Cardiac muscle cell (in vitro differentiated cells and primary cell): ENCODE measurements at places on chromosomes 7 and 10. TPM values are rescaled to one million over a fixed set of nuclear protein-coding genes. Genes with fewer than 3 reads are reported as not detected.

DNA sequence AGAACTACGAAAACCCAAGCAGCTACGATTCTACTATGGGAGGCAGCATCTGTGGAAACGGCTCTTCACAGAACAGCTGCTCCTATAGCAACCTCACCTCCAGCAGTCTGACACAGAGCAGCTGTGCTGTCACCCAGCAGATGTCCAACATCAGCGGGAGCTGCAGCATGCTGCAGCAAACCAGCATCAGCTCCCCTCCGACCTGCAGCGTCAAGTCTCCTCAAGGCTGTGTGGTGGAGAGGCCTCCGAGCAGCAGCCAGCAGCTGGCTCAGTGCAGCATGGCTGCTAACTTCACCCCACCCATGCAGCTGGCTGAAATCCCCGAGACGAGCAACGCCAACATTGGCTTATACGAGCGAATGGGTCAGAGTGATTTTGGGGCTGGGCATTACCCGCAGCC is 81.6 kb upstream of the SAMD8 start:
- no peak overlapping the region for H3K27ac ChIP-seq
- DNase-seq: peak; percentile 73
- H3K27me3 ChIP-seq: no peaks in the 10 kb centered on the region
- peaks cover 40% of the 10 kb centered on the region for H3K36me3 ChIP-seq
- no peak overlapping the region for H3K4me3 ChIP-seq
- H3K4me1 ChIP-seq: no peaks in the 10 kb centered on the region

GRCh38 chr10:49621561-49621960 is 7.7 kb downstream of the CHAT start:
- no peak overlapping the region for H3K27ac ChIP-seq
- no peaks in the 10 kb centered on the region for H3K4me1 ChIP-seq
- H3K4me3 ChIP-seq: no peak overlapping the region
- no peak for DNase-seq
- no peaks in the 10 kb centered on the region for H3K36me3 ChIP-seq
- peaks cover 49% of the 10 kb centered on the region for H3K27me3 ChIP-seq

DNA sequence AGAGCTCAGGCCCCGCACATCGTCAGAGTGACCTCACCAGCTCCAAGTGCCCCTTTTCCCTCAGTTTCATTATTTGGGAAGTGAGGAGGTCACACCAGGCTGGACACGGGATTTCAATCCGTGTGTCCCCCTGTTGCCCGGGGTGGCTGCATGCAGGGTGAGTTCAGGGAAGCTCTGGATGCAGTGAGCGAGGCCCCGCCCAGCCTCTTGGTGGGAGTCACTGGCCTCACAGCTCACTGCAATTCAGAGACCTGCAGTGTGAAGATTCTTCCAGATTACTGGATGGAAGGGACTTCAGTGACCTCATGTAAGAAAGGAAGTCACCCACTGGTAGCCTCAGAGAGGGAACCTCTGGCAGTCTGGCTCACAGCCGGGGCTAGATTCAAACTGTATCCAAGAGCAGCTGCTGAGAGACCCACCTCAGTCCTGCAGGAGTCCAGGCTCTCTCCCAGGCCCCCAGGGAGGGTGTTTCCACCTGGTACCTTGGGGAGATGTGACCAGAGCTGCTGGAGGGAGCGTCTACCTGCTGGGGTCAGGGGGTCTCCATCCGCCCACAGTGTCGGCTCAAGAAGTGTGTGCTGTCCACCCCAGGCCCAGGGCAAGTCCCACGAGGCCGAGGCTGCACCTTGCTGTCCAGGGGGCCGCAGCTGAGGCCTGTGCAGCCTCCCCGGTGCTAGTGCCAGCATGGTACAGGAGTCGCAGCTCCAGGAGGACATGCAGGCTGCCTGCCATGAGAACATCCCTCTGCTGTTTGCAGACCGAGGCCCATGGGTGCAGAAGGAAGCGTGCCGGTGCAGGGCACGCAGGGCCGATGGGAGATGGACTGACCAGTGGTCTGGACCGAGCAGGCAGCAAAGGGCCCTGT is 54.4 kb downstream of the MGMT start:
- DNase-seq: no peak
- H3K36me3 ChIP-seq: no peaks in the 10 kb centered on the region
- H3K27ac ChIP-seq: no peak overlapping the region
- no peaks in the 10 kb centered on the region for H3K4me1 ChIP-seq
- no peaks in the 10 kb centered on the region for H3K27me3 ChIP-seq

DNA sequence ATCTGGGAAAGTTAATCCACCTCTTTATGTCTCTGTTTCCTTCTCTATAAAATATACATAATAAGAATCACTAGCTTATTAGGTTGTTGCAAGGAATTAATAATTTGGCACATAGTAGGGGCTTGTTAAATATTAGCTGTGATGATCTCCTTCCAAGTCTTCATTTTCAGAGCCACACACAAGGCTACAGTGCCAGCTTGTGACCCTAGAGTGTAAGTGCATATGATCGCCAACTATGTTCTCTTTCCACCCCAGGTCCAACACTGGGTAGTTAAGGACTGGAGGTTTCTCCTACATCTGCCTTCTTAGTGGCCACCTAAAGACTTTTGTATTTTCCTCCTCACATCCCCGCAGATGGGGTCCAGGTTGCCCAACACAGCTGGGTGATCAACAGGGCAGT is 17.9 kb upstream of the ACSM6 start:
- no peaks in the 10 kb centered on the region for H3K27me3 ChIP-seq
- H3K36me3 ChIP-seq: no peaks in the 10 kb centered on the region
- no peak overlapping the region for H3K4me3 ChIP-seq
- DNase-seq: no peak
- no peak overlapping the region for H3K27ac ChIP-seq

HABP2 gene
- total RNA-seq: not detected in 2 replicates

ICA1 gene
- total RNA-seq: 7.7 and 60.7 TPM in 2 replicates

DGKB gene
- 0.53 and 0.86 TPM in 2 replicates for total RNA-seq
